Caco-2 (cell line): ENCODE measurements at places on chromosomes 11 and 22. TPM values are rescaled to one million over a fixed set of nuclear protein-coding genes. Genes with fewer than 3 reads are reported as not detected.

GRCh38 chr11:8873741-8874405 is 37.1 kb upstream of the AKIP1 start:
- DNase-seq, result no peak
- no peaks in the 10 kb centered on the region for H3K36me3 ChIP-seq
- no peaks in the 10 kb centered on the region for H3K27me3 ChIP-seq
- H3K27ac ChIP-seq, result no peak overlapping the region

- H3K4me3 ChIP-seq, result peak overlapping the region; percentile 44
- no peaks in the 10 kb centered on the region for H3K36me3 ChIP-seq
- peak overlapping the region; percentile 30 for H3K27ac ChIP-seq
- no peaks in the 10 kb centered on the region for H3K27me3 ChIP-seq
- no peaks in the 10 kb centered on the region; the same call in 1 of the 2 replicates for H3K4me1 ChIP-seq
These were observed 144.6 kb downstream of the NECTIN1 start for GRCh38 chr11:119584193-119585042.

DNA sequence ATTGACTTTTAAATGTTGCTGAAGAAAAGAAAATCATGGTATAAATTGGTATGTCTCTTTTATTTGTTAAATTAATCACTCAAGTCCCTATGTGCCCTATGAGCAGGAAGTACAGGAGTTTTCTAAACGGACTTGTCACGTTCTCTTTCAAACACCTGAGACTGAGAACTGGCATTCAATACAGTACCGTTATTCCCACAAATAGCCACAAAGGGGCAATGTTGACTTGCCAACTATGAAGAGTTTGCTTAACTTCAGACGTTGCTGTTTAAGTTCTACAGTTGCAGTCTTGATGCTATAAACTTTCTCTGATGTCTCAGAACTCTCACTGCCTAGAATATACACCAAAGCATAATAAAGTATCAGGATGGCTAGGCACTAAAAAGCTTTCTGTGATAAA is 7.6 kb downstream of the OR56A1 start:
- no peak for DNase-seq
- H3K4me1 ChIP-seq, result no peaks in the 10 kb centered on the region
- H3K27me3 ChIP-seq, result no peaks in the 10 kb centered on the region
- no peak overlapping the region for H3K27ac ChIP-seq
- no peaks in the 10 kb centered on the region for H3K36me3 ChIP-seq

DNA sequence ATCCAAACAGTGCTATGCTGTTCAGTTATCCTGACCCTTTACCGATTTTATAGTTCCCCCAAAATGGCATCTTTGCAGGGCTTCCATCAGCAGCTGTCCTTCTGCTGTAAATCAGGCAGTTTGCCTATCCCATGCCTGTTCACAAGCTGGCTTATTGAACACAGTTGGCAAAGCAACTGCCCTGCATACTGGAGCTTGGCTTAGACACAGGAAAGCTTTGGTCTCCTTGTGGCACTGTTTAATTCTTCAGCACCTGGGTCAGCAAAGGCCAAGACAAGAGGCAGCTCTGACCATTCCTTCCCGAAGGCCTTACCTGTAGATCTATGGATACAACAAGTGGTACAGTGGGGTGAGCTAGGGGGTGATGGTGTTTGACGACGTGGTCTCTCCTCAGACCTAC is 32.2 kb downstream of the TSPAN18 start:
- H3K36me3 ChIP-seq, result no peaks in the 10 kb centered on the region
- H3K4me1 ChIP-seq, result no peaks in the 10 kb centered on the region
- H3K27ac ChIP-seq, result no peak overlapping the region
- H3K27me3 ChIP-seq, result no peaks in the 10 kb centered on the region

- no peaks in the 10 kb centered on the region for H3K36me3 ChIP-seq
- no peaks in the 10 kb centered on the region for H3K4me1 ChIP-seq
- H3K4me3 ChIP-seq, result no peak overlapping the region
- peak; percentile 78 for DNase-seq
- no peaks in the 10 kb centered on the region; the same call in 1 of the 2 replicates for H3K27me3 ChIP-seq
These were observed 51.5 kb downstream of the FAM181B start for GRCh38 chr11:82682003-82682751.

DNA sequence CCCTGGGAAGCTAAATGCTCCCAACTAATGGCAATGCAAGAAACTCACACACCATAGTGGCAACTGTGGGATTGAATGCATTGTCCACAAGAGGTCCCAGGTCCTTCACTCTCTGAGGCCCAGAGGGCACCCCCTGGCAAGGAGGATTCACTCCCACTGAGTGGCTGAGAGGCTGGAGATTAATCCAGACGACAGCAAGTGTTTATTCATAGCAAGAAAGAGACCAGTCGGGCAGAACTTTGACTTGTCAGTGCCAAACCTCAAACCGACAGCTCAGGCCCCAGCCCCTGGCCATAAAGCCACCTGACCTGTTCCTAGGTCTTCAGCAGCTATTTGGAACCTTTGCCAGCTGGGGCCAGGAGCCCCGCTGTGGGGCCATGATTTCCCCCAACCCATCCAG is 54.5 kb upstream of the MPEG1 start:
- H3K27me3 ChIP-seq, result no peaks in the 10 kb centered on the region
- no peaks in the 10 kb centered on the region for H3K36me3 ChIP-seq
- no peak overlapping the region for H3K4me3 ChIP-seq
- H3K4me1 ChIP-seq, result no peaks in the 10 kb centered on the region
- DNase-seq, result no peak
- no peak overlapping the region for H3K27ac ChIP-seq

GRCh38 chr11:34642001-34642554 is 21.2 kb downstream of the EHF start:
- peaks cover 58% of the 10 kb centered on the region for H3K4me1 ChIP-seq
- H3K4me3 ChIP-seq, result no peak overlapping the region
- peak overlapping the region; percentile 73 for H3K27ac ChIP-seq
- no peaks in the 10 kb centered on the region for H3K27me3 ChIP-seq

GRCh38 chr11:68303982-68304780 is 8.2 kb upstream of the LRP5 start:
- H3K4me3 ChIP-seq, result no peak overlapping the region
- peaks cover 12% of the 10 kb centered on the region for H3K4me1 ChIP-seq
- no peaks in the 10 kb centered on the region for H3K36me3 ChIP-seq
- H3K27ac ChIP-seq, result peak overlapping the region; percentile 20
- H3K27me3 ChIP-seq, result no peaks in the 10 kb centered on the region

DNA sequence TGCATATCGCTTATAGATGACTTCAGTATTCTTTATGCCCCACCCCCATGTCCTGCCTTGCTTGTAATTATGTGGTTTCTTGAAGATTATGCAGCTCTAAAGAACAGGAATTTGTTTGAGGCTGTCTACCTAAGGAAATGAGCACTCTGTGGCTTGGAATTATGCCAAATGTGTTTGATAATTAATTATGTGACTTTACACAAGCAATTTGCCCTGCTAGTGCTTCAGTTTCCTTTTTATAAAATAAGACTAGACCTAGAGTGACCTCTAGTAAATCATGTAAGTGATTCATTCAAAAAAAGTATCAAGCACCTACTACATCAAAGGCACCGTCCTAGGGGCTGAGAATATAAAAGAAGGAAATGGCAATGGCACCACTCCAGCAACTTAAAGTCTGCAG is 491.5 kb upstream of the KIRREL3 start:
- no peak overlapping the region for H3K4me3 ChIP-seq
- no peak overlapping the region for H3K27ac ChIP-seq
- H3K36me3 ChIP-seq, result no peaks in the 10 kb centered on the region
- no peaks in the 10 kb centered on the region for H3K27me3 ChIP-seq
- H3K4me1 ChIP-seq, result no peaks in the 10 kb centered on the region

- H3K27ac ChIP-seq, result no peak overlapping the region
- H3K36me3 ChIP-seq, result peaks cover 2% of the 10 kb centered on the region; the same call in 1 of the 2 replicates
- H3K4me3 ChIP-seq, result no peak overlapping the region
- H3K4me1 ChIP-seq, result no peaks in the 10 kb centered on the region
- no peaks in the 10 kb centered on the region for H3K27me3 ChIP-seq
These were observed 33.7 kb downstream of the POLD3 start for GRCh38 chr11:74626130-74626529.

- no peaks in the 10 kb centered on the region for H3K4me1 ChIP-seq
- H3K4me3 ChIP-seq, result no peak overlapping the region
- no peaks in the 10 kb centered on the region for H3K36me3 ChIP-seq
- no peaks in the 10 kb centered on the region for H3K27me3 ChIP-seq
These were observed 53.4 kb upstream of the CRYBB3 start for GRCh38 chr22:25146307-25146706.

GRCh38 chr11:100672498-100673033 is 14.5 kb upstream of the ARHGAP42 start:
- H3K4me3 ChIP-seq, result no peak overlapping the region
- H3K36me3 ChIP-seq, result no peaks in the 10 kb centered on the region
- H3K27me3 ChIP-seq, result no peaks in the 10 kb centered on the region
- H3K27ac ChIP-seq, result no peak overlapping the region

GRCh38 chr22:31733580-31734079 is 16.3 kb downstream of the PRR14L start:
- peaks cover 28% of the 10 kb centered on the region for H3K4me1 ChIP-seq
- no peak for DNase-seq
- no peaks in the 10 kb centered on the region for H3K36me3 ChIP-seq
- no peaks in the 10 kb centered on the region for H3K27me3 ChIP-seq
- peak overlapping the region; percentile 6 for H3K27ac ChIP-seq

- no peak for DNase-seq
- H3K27ac ChIP-seq, result peak overlapping the region; percentile 46
- no peak overlapping the region for H3K4me3 ChIP-seq
These were observed 14.1 kb downstream of the SPECC1L start for GRCh38 chr22:24284747-24285203.

- H3K4me1 ChIP-seq, result peaks cover 24% of the 10 kb centered on the region
- no peak for DNase-seq
- no peaks in the 10 kb centered on the region for H3K27me3 ChIP-seq
- H3K27ac ChIP-seq, result no peak overlapping the region
These were observed 14.0 kb downstream of the RAB36 start for GRCh38 chr22:23159291-23159630.

DNA sequence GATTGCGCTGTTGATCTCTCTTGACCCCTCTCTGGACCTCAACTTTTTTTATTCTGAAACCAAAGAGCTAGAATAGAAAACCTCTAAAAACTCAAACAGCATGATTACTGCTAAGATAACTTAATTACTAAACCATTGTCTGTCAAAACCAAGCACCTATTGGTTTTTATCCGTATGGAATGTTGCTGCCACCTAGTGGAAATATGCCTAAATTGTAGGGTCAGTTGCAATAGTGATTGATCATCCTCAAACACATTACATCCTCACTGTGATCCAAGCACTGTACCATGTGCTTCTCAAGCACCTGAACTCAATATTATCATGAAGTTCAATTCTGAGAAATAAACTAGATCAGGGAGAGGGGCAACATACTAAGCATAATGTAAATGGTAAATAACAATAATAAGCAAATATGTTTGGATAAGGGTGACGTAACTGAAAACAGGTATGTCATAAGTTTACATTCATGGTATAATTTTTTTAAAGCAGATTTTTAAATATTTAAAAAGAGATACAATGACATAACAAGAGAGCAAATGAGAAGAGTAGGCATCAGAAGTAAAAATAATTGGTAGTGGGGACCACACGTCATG is 3.8 kb upstream of the OR5A2 start:
- H3K36me3 ChIP-seq, result no peaks in the 10 kb centered on the region
- no peaks in the 10 kb centered on the region for H3K27me3 ChIP-seq
- DNase-seq, result peak; percentile 68
- no peak overlapping the region for H3K4me3 ChIP-seq
- no peak overlapping the region for H3K27ac ChIP-seq

DEAF1 gene
- total RNA-seq, result 50.6 and 56.6 TPM in 2 replicates

SLC29A2 gene
- total RNA-seq, result 30.3 and 32.0 TPM in 2 replicates

SCUBE1 gene
- total RNA-seq, result not detected in 2 replicates

DEFB131B gene
- total RNA-seq, result not detected in 2 replicates

BAD gene
- 50.5 and 51.6 TPM in 2 replicates for total RNA-seq

IL17REL gene
- total RNA-seq, result not detected in 2 replicates

SLC25A18 gene
- 0.14 TPM in 1 of 2 replicates, not detected in the other for total RNA-seq

PACS1 gene
- 82.2 and 95.2 TPM in 2 replicates for total RNA-seq

KIF18A gene
- total RNA-seq, result 22.3 and 22.5 TPM in 2 replicates

JAML gene
- 8.9 and 12.0 TPM in 2 replicates for total RNA-seq

PHOX2A gene
- not detected in 2 replicates for total RNA-seq
